ENCODE measurements at places on chromosomes 12 and 14.

DNA sequence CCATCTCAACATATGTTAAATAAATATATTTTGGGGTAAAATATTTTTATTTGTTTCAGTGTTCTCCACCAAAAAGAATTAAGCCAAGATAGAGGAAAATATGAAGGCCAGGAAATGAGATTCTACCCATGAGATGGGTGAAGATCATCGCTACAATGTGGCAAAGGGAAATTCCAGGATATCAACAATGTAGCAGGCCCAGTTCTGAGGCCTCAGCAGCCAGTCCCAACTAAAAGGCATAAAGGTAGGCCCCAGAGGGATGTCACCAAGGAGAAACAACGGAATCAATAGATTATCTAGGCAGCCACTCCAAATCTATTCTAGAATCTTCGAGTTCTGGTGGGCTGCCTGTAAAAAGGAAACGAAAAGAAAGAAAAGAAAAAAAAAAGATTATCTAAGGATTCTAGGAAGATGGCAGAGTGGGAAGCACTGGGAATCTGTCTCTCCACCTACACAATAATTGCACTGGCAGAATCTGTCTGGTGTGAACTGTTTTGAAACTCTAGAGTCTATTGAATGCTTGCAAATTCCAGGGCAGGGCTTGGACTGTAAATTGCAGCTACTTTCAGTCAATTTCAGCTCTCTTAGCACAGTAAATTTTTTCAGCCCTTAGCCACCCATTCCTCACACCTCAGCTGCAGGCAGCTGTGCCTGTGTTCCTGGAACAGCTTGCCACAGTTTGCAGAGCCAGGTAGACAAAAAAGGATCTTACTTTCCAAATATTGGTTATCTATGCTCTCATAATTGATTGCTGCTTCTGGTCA, 33.1 kb upstream of the MMP19 start:
- DNase-seq, result no peak

GRCh38 chr12:112901271-112901670, 5.5 kb upstream of the OAS1 start:
- DNase-seq, result no peak

DNA sequence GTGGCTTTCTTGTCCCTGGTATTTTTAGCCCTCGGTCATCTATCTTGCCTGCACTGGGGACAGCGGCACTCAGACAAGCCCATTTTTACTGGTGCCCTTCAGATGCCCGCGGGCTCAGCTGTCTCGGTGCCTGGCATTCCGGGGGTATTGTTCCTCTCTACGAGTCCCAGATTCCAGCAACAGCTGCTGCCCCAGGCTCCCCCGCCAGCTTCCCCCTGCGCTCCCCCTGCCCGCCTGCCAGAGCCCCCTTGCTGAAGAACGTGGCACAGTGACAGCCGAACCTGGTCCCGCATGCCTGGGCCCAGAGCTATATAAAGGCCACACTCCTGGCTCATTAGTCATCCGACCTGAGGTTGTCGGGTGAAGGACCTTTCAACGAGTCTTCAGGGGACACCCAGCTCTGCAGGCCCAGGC, 10.9 kb upstream of the MYL2 start:
- peak; percentile 78 for DNase-seq

DNA sequence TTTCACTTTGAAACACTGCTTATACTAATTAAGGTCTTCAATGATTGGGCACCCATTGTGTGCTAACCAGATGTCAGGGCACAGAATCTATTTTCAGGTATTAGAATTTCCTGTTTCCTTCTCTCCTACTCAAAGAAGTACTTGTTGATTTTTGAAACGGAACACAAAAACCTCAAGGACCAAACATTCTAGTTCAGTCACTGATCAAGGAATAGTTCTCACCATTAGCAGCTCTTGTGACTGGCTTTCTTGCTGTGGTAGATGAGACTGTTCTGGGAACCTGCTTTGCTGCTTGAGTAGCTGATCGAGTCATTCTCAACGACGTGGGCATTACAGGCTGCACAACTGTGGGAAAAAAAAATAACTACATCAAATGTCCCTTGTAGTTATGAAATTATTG, 11.0 kb downstream of the DLGAP5 start:
- no peak for DNase-seq

DNA sequence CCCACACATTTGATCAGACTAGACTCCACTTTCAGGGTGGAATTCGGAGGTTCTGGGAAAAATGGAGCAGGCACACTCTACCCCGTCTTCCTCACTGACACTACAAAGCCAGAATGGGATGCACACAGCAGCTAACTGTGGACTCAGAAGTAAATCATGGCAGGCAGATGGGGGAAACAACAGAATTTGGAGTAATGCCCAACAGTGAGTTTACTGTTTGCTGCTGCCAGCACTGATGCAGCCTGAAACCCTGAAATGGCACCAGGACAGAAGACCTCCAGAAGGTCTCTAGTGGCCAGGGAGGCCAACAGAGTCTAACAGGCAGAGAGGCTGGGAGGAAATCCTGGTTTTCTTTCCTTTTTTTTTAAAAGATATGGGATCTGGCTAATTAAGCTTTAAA, 24.6 kb downstream of the KCTD10 start:
- DNase-seq, result no peak

- DNase-seq, result no peak
Observed at GRCh38 chr12:4615667-4616066, 33.2 kb downstream of the AKAP3 start.

- peak; percentile 92 for DNase-seq
Observed at GRCh38 chr12:4270831-4271716, 2.5 kb upstream of the CCND2 start.

GRCh38 chr12:87439990-87440827, 589.0 kb downstream of the C12orf50 start:
- peak; percentile 38 for DNase-seq

GRCh38 chr12:99019798-99020197, 374.7 kb downstream of the APAF1 start:
- no peak for DNase-seq

All from endodermal cell (in vitro differentiated cells).